Esophagus squamous epithelium (tissue), 5 donors: ENCODE measurements at places on chromosomes 12 and 14.

GRCh38 chr14:72788255-72788654, 105.6 kb downstream of the DPF3 start:
- no peak for DNase-seq

GRCh38 chr12:107817250-107817649, 42.7 kb downstream of the ASCL4 start:
- DNase-seq, result no peak

DNA sequence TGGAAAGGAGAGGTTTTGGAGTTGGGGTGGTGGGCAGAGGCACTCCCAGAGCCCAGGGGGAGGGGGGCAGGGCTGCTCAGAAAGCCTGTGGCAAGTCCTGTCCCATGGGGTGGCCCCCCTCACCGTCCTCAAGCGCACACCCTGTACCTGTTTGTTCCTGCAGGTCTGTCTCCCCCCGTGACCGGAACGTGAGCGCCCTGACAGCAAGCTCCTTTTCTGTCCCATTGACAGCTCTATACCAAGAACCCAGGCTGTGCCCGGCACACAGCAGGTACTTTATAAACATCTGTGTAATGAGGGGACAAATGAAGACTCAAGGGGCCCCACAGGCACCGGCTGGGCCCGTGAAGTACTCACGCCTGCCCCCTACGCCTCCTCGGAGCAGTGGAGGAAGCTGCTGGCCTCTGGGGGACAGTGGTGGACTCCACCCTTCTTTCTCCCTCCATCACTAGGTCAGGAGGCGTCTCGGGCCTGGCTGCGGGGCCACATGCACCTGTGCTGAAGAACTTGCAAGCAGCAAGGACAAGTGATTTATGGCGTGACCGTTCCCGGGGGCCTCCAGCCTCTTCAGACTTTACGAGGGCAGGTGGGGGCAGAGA, 65.8 kb downstream of the GALNT9 start:
- no peak for DNase-seq

GRCh38 chr12:69136931-69137613, 102.3 kb upstream of the CPSF6 start:
- no peak for DNase-seq

GRCh38 chr12:80838024-80838658, 99.6 kb downstream of the LIN7A start:
- DNase-seq, result no peak

GRCh38 chr12:82996168-82996812, 309.6 kb downstream of the TMTC2 start:
- no peak for DNase-seq

- no peak for DNase-seq
Measured at GRCh38 chr12:265096-265495, 2.5 kb upstream of the SLC6A13 start.

DNA sequence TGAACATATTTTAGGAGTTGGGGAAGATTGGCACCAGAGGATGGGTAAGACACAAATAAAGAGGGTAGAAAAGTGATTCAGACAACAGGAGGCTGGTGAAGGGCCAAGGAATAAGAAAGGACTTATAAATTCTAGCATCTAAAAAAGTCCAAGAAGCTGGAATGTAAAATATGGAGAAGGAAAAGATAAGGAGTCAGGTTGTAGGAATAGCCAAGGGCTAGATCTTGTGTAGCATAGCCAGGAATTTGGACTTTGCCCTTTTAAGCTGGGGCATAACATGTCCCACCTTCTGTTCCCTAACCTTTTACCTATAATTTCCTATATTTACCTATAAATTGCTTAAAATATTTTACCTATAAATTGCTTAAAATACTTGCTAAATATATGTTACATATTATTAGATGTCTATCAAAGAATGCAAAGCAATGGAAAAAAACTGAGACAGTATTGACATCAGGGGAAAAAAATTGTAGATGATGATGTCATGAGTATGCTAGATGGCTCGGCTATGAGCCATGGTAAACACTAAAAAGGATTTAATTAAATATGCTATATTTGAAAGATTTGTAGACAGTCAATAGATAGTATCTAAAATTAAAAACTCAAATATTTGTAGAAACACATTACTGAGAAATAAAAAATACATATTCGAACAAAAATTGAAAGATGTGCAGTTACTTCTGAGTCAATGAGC, 99.7 kb upstream of the PLEKHG7 start:
- no peak for DNase-seq

DNA sequence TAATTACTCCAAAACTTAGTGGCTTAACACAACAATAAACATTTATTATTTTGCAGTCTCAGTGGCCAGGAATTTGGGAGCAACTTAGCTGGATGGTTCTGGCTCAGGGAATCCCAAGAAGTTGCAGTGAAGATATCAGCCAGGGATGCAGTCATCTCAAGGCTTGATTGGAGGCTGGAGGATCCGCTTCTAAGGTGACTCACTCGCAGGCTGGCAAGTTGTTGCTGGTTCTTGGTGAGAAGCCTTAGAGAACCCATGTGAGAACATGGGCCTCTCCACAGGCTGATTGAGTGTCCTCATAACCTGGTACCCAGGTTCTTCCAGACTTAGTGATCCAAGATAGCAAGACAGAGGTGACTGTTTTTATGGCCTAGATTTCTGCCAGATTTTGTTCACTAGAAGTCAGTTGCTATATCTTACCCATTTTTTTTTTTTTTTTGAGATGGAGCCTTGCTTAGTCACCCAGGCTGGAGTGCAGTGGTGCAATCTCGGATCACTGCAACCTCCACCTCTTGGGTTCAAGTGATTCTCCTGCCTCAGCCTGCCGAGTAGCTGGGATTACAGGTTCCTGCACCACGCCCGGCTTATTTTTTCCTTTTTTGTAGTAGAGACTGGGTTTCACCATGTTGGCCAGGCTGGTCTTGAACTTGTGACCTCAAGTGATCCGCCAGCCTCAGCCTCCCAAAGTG, 32.5 kb downstream of the BRMS1L start:
- DNase-seq, result no peak

DNA sequence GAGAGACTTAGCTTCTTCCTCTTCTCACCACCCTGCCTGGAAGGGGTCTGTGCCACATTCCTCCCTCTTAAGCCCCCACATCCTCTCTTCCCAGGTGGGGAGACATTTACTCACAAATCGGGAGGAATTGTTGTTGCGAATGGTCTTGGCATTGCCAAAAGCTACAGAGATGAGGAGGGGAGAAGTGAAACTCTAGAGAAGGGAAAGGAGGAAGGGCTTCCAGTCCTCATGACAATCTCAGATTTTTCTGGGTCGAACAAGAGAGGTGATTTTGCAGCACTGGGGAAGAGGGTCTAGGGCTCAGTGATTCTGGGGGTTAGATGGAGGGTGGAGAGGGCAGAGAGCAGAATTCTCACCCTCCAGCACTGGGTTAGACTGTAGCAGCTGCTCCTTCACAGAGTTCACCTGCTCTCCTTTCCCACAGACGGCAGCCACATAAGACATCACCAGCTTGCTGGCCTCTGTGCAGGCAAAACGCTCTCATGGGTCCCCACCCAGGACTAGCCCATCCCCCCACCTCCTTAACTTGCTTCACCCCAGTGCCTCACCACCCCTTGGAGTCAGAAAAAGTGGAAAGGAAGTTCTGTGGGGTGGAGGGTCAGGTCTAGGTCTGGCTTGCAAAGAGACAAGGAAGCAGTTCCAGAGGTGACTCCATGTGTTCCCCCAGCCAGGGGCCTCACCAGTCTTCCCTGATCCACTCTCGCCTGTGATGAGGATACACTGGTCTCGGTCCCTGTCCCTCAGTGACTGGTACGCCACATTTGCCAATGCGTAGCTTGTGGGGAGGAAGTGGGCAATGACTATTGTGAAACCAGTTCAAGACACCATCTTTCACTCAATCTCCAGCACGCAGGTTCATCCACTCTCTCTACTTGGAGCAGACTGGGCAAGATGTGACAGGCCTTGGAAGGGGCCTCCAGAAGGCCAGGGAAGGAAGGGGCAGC, 2.7 kb downstream of the MYO1A start:
- DNase-seq, result no peak

GRCh38 chr12:97560350-97560749, 97.7 kb downstream of the RMST start:
- DNase-seq, result no peak

- DNase-seq, result no peak
Measured at GRCh38 chr12:64835901-64836300, 11.5 kb downstream of the TBC1D30 start.

DNA sequence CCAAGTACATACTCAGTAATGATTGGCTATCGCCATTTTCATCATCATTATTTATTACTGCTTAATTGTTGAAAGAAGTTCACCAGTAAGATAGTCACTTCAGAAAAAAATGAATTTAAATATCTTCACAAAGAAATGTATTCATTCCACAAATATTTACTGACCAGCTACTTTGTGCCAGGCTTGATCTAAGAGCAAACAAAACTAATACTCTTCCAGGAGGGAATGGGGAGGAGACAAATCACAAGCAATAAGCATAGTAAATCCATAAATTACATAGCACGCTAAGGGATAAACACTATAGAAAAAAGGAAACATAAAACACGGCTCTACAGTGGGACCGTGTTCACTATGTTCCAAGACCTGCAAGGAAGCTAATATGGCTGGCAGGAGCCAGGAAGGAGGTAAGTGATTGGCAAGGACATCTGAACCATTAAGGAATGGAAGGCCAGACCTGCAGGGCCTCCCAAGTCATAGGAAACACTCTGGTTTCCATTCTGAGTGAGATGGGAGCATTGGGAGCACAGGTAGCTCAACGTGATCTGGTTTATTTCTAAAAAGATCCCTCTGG, 27.5 kb downstream of the ITPR2 start:
- DNase-seq, result no peak

DNA sequence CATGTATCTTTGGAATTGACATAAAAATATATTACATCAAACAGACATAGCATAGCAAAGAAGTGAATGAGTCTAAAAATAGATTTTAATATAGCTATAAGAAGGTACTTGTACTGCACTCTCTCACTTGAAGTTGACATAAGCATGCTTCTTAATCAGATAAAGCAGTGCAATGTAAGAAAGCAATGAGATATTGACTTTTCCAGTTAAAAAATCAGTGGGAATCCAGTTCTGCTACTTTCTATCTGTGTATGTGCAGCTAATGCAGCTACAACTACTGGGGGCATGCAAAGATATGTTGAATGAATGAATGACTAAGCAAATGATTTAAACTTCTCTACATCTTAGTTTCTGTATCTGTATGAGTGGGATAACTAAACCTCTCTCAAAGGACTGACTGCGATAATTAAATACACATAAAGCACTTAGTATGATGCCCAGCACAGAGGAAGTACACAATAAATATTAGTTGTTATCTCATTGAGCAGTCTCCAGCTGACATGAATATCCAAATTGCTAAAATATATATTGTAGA, 10.3 kb downstream of the WASHC3 start:
- DNase-seq, result no peak
